Heart left ventricle (tissue), 16 donors: ENCODE measurements at places on chromosomes 2 and 18. TPM values are rescaled to one million over a fixed set of nuclear protein-coding genes. Genes with fewer than 3 reads are reported as not detected.

GRCh38 chr2:214410918-214411554 is at the start of gene VWC2L:
VWC2L (plus strand) TSS chr2:214411054; CDS start chr2:214414194, 3,140 bp downstream.
- no peaks in the 10 kb centered on the region for H3K4me1 ChIP-seq
- no peaks in the 10 kb centered on the region for H3K36me3 ChIP-seq
- no peak within 1 kb of the TSS for H3K4me3 ChIP-seq
- peak; percentile 56 for DNase-seq
- H3K27me3 ChIP-seq: no peaks in the 10 kb centered on the region
- no peak within 1 kb of the TSS for H3K27ac ChIP-seq

- H3K4me1 ChIP-seq: no peaks in the 10 kb centered on the region
- no peak for DNase-seq
- no peaks in the 10 kb centered on the region for H3K36me3 ChIP-seq
- no peak overlapping the region for H3K4me3 ChIP-seq
- H3K27me3 ChIP-seq: peaks cover 3% of the 10 kb centered on the region
Observed at GRCh38 chr2:129748653-129749052, 230.8 kb upstream of the RAB6C start.

DNA sequence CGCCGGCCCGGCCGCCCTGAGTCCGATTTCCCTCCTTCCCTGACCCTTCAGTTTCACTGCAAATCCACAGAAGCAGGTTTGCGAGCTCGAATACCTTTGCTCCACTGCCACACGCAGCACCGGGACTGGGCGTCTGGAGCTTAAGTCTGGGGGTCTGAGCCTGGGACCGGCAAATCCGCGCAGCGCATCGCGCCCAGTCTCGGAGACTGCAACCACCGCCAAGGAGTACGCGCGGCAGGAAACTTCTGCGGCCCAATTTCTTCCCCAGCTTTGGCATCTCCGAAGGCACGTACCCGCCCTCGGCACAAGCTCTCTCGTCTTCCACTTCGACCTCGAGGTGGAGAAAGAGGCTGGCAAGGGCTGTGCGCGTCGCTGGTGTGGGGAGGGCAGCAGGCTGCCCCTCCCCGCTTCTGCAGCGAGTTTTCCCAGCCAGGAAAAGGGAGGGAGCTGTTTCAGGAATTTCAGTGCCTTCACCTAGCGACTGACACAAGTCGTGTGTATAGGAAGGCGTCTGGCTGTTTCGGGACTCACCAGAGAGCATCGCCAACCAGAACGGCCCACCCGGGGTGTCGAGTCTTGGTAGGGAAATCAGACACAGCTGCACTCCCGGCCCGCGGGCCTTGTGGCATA is 4.6 kb downstream of the SIX2 start:
- DNase-seq: no peak
- no peak overlapping the region for H3K27ac ChIP-seq
- H3K36me3 ChIP-seq: no peaks in the 10 kb centered on the region
- no peak overlapping the region for H3K4me3 ChIP-seq

- H3K4me1 ChIP-seq: peaks cover 2% of the 10 kb centered on the region
- no peak overlapping the region for H3K4me3 ChIP-seq
- no peak overlapping the region for H3K27ac ChIP-seq
- no peaks in the 10 kb centered on the region for H3K36me3 ChIP-seq
- no peaks in the 10 kb centered on the region for H3K27me3 ChIP-seq
- DNase-seq: peak; percentile 81
Observed at GRCh38 chr2:95695613-95696012, 103.8 kb downstream of the TRIM43 start.

- no peaks in the 10 kb centered on the region for H3K27me3 ChIP-seq
- peak; percentile 5 for DNase-seq
- H3K27ac ChIP-seq: no peak overlapping the region
- H3K4me3 ChIP-seq: no peak overlapping the region
- peaks cover 6% of the 10 kb centered on the region for H3K4me1 ChIP-seq
Observed at GRCh38 chr2:239918749-239919148, 106.4 kb downstream of the NDUFA10 start.

DNA sequence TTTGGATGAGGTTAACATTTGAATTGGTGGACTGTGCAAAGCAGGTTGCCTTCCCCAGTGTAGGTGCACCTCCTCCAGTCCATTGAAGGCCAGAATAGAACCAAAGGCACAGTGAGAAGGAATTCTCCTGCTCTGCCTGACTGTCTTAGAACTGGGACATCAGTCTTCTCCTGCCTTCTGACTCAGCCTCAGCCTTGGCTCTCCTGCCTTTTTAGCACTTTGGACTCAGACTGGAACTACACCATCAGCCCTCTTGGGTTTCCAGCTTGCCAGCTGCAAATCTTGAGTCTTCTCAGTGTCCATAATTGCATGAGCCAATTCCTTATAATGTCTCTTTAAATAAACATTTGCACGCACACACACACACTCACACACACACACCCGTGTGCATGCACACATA is 8.0 kb upstream of the TMEM177 start:
- no peak overlapping the region for H3K4me3 ChIP-seq
- no peaks in the 10 kb centered on the region for H3K27me3 ChIP-seq
- H3K36me3 ChIP-seq: no peaks in the 10 kb centered on the region
- H3K27ac ChIP-seq: no peak overlapping the region

DNA sequence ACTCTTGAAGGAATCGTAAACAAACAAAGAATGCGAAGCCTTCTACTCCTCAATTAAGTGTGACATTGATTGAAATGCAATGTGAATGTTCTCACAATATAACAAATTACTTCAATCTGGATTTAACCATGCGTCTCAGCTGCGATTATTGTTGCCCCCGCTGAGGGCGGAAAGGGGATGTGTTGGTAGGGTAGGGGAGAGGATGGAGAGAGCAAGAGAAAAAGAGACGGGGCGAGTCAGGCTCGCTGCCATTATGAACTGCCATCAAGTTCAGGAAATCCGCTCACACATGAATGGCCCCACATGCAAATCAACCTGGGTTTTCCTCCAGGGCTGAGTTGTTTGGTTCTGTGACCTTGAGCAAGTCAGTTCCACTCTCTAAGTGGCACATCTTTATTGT is 129.8 kb downstream of the PXDN start:
- H3K27ac ChIP-seq: no peak overlapping the region
- no peaks in the 10 kb centered on the region for H3K27me3 ChIP-seq
- H3K4me3 ChIP-seq: no peak overlapping the region
- no peak for DNase-seq

DNA sequence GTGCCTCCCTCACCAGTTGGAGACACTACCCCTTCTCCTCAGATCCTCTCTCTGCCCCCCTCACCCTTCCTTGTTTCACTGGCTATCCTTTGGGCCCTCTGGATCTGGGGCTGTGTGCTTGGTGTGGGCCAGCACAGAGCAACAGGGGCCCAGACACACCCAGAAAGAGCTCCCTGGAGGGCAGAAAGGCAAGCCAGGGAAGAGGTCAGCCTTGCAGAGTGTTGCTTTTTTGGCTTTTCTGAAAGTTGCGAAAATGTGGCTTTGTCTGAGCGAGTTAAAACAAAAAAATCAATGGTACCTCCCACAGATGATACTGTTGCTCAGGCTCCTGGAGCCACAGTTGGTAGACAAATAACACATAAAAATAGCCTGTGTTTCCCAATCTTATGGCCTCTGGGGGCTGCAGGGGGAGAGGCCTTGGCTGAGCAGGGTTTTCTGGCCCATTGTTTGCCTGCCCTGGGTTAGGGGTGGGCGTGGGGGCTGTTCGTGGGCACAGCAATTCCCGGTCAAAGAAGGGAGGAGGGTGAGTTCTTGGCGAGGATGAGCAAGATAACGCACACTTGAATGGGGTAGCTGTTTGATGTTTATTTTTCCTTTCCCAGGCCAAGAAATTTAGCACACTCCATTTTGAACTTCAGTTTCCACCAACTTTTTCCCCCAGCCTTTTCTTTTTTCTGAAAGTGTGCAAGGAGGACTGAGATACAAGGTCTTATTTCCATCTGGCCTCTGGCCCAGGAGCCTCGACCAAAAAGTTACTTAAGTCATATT is 167.0 kb upstream of the HAAO start:
- no peak overlapping the region for H3K4me3 ChIP-seq
- H3K36me3 ChIP-seq: no peaks in the 10 kb centered on the region
- H3K4me1 ChIP-seq: peaks cover 77% of the 10 kb centered on the region
- peak overlapping the region; percentile 86 for H3K27ac ChIP-seq
- peak; percentile 74 for DNase-seq

DNA sequence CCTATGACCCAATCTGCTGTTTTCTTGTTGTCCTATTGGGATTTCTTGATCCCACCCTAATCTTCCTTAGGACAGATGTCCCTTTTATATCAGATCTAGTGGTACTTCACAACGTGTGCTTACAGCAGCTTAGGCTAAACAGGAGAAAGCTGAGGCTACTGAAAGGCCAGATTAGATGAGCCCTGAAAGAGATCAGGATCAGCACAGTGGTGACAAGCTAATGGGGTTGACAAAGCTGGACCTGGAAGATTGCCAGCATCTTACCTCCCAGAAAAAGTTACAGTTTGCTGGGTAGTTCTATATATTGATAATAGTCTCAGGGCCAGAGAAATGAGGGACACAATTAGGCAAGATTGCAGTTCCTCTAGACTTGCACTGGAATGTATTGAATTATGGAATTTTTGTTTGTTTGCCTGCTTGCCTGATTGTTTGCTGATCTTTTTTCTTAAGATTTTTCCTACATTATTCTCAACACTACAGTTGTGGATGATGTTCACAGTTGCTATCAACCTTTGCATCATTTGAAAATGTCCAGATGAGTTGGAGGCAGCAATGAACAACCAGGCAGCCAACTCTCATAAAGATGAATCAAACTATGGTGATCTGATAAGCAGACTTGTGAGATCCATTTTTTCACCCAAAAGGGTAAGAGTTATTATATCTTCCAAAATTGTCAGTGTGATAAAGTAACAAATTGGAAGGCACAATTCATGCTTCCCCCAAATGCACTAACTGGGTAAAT is 49.1 kb upstream of the PIK3C3 start:
- H3K4me3 ChIP-seq: no peak overlapping the region
- no peaks in the 10 kb centered on the region for H3K36me3 ChIP-seq
- H3K27ac ChIP-seq: no peak overlapping the region
- no peaks in the 10 kb centered on the region for H3K4me1 ChIP-seq
- no peak for DNase-seq
- no peaks in the 10 kb centered on the region for H3K27me3 ChIP-seq

GRCh38 chr2:238657132-238658053 is 190.5 kb upstream of the TWIST2 start:
- no peaks in the 10 kb centered on the region for H3K27me3 ChIP-seq
- no peak overlapping the region for H3K4me3 ChIP-seq
- H3K4me1 ChIP-seq: peaks cover 9% of the 10 kb centered on the region
- H3K36me3 ChIP-seq: no peaks in the 10 kb centered on the region
- DNase-seq: no peak

- no peaks in the 10 kb centered on the region for H3K36me3 ChIP-seq
- H3K4me1 ChIP-seq: peaks cover 16% of the 10 kb centered on the region
- H3K4me3 ChIP-seq: no peak overlapping the region
- H3K27ac ChIP-seq: peak overlapping the region; percentile 81
Observed at GRCh38 chr2:24874035-24874434, 46.0 kb downstream of the ADCY3 start.

GRCh38 chr2:233063269-233063975 is 3.3 kb downstream of the INPP5D start:
- peaks cover 46% of the 10 kb centered on the region for H3K4me1 ChIP-seq
- H3K36me3 ChIP-seq: no peaks in the 10 kb centered on the region
- DNase-seq: no peak
- H3K27me3 ChIP-seq: no peaks in the 10 kb centered on the region
- H3K4me3 ChIP-seq: peak overlapping the region; percentile 73
- H3K27ac ChIP-seq: no peak overlapping the region

GRCh38 chr2:145323512-145323911 is 803.6 kb upstream of the ZEB2 start:
- H3K27me3 ChIP-seq: no peaks in the 10 kb centered on the region
- no peaks in the 10 kb centered on the region for H3K4me1 ChIP-seq
- no peak overlapping the region for H3K4me3 ChIP-seq
- H3K27ac ChIP-seq: no peak overlapping the region
- no peak for DNase-seq

DNA sequence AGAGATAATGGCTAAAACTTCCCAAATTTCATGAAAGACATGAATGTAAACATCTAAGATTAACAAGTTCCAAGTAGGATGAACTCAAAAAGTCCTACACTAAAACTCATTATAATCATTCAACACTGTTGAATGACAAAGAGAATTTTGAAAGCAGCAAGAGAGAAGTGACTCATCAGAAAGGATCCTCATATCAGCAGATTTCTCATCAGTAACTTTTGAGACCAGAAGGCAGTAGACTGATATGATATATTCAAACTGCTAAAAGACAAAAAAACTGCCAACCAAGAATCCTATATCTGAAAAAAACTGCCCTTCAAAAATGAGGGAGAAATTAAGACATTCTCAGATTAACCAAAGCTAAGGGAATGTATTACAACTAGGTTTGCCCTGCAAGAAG is 130.6 kb upstream of the OTX1 start:
- no peaks in the 10 kb centered on the region for H3K4me1 ChIP-seq
- H3K36me3 ChIP-seq: peaks cover 20% of the 10 kb centered on the region
- H3K4me3 ChIP-seq: no peak overlapping the region
- no peaks in the 10 kb centered on the region for H3K27me3 ChIP-seq
- no peak for DNase-seq

- H3K36me3 ChIP-seq: no peaks in the 10 kb centered on the region
- no peak for DNase-seq
- no peak overlapping the region for H3K4me3 ChIP-seq
- H3K27me3 ChIP-seq: no peaks in the 10 kb centered on the region
Observed at GRCh38 chr2:513981-514706, 163.1 kb downstream of the TMEM18 start.

DNA sequence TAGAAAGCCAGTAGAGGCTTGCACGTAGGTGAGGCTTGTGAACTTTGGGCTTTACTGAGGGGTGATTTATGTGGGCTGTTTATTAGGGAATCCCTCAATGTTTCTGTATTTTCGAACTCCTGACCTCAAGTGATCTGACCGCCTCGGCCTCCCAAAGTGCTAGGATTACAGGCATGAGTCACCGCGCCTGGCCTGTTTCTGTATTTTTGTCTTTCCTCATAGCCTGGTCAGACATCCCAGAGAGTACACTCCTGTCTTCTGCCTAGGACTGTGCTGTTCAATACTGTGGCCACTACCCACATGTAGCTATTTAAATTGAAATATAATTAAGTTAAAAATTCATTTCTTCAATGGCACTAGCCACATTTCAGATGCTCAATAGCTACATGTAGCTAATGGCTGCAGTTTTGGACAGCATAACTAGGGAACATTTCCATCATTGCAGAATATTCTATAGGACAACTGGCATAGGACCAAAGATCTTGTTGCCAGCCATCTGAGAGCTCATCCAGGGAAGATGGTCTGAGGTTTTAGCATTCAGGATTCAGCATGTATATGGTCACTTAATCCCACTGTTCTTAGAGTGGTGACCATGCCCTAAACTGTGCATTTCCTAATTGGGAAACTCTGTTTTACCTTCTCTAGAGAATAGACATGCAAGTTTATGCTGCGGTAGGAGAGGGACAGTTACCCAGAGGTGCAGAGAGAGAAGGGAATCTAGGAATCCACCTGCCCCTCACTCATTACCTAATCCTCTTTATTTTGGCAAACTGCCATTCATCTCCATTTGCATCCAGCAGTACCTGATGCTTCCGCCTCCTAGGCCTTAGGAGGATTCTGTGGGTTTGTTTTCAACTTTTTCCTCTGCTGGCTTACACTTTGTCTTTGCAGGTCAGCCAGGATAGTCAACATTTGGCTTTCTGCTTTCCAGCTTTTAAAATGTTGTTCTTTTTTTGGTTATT is 64.4 kb downstream of the LCLAT1 start:
- H3K36me3 ChIP-seq: no peaks in the 10 kb centered on the region
- no peak overlapping the region for H3K4me3 ChIP-seq
- H3K27me3 ChIP-seq: no peaks in the 10 kb centered on the region
- H3K4me1 ChIP-seq: peaks cover 56% of the 10 kb centered on the region
- DNase-seq: peak; percentile 63
- peak overlapping the region; percentile 55 for H3K27ac ChIP-seq

SRD5A2 gene
- not detected for total RNA-seq

STARD6 gene
- not detected for total RNA-seq

MPHOSPH10 gene
- total RNA-seq: 20.5 TPM

HOXD4 gene
- 0.96 TPM for total RNA-seq

IL1RL2 gene
- total RNA-seq: not detected

SNORC gene
- 0.81 TPM for total RNA-seq

MFSD2B gene
- total RNA-seq: 0.19 TPM

ECEL1 gene
- 0.20 TPM for total RNA-seq

SCG2 gene
- total RNA-seq: 0.12 TPM

MSTN gene
- not detected for total RNA-seq
